ENCODE measurements at places on chromosomes 4 and X.

GRCh38 chrX:9131066-9131465 is 97.1 kb upstream of the FAM9B start:
- no peak for DNase-seq

- no peak for DNase-seq
Measured at GRCh38 chr4:68951806-68952585, 392 bp upstream of the UGT2A3 start.

DNA sequence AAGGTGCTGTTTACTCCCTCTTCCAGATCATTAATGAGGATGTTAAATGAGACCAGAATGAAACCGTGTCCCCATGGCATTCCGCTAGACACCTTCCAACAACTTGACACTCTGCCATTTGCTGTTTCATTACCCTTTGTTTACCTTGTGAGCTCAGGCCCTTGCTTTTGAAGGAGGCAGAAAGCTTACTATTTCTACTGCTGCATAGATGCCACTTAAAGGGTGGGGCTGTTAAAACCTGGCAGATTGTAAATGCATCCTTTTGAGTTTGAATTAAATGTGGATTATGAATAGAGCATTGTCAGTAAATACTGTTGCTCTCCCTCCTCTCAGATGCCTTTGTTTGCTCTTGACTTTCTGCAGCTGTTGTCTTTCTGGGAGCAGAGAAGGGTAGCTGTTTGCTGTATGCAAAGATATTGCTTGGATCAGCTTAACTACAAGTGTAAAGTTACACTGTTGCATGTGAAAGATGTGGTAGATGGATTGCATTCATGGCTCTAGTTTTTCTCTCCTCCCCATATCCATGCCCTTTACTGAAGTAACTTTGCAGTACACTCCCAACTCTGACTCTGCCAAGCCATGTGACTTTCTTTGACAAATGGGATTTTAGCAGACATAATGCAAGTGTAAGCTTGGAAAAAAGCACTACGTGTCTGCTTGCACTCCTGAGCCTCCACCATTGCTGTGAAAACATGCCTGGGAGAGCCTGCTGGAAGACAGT is 75.0 kb upstream of the DHX15 start:
- no peak for DNase-seq

GRCh38 chr4:1058997-1059665 is 47.7 kb downstream of the FGFRL1 start:
- no peak for DNase-seq

DNA sequence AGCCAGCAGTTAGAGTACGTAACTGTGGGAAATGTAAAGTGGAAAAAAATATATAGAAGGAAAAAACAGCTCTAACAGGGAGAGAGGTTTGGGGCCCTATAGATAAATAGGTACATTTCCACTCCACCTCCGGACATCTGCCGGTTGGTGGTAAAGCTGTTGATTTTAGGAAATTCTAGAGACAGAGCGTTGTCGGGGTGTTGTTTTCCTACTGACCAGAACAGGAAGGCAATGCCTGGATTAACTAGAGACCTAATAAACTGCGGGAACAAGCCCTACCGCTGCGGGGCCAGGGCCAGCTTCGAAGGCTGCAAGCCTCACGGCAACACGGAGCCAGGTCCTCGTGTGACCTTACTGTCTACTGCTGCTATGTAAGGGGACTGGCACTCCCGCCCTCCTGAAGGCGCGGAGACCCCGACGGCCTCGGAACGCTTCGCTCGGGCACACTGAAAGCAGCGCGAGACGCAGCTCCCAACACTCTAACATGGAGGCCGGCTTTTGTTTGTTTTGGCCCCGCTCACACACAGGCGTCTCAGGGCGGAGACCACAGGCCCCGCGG is 702 bp upstream of the CDKN2AIP start:
- DNase-seq = peak; percentile 53

GRCh38 chr4:79057772-79058171 is 118.5 kb upstream of the PAQR3 start:
- no peak for DNase-seq

DNA sequence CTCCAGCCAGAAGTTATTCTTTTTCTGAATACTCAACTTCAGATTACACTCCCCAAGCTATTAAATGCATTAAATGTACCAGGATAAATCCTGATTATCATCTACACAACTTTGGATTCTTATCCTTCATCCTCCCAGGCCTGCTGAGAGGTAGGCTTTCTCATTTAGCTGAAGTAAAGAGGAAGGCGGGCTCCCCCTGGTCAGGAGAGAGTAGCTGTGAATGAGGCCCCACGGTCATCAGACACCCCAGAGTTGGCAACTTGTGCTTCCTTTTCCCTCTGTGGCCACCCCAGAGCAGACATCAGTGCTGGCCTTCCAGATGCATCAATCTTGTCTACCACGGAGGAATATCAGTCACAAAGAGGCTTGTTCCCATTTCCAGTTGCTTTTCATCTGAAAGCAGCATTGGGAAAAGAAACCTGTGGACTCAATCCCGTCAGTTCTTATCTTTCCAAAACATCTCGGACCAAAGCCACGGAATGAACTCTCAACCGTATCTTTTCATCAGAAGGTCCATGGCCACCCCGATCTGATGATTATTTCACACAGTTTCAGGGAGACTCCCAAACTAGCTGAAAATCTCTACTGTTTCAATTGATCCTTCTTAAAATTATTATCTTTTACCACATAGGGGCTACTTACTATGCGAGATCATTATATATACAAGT is 79.2 kb downstream of the FBXO8 start:
- no peak for DNase-seq

- no peak for DNase-seq
Measured at GRCh38 chr4:73170518-73171198, 87.9 kb downstream of the ANKRD17 start.

GRCh38 chr4:159902648-159903047 is 799.8 kb downstream of the RAPGEF2 start:
- no peak for DNase-seq

GRCh38 chr4:124173912-124174311 is 538.6 kb downstream of the ANKRD50 start:
- no peak for DNase-seq

GRCh38 chr4:72987741-72988729 is 81.5 kb downstream of the COX18 start:
- no peak for DNase-seq

- DNase-seq = peak; percentile 69
Measured at GRCh38 chr4:73608689-73609594, 11.3 kb downstream of the RASSF6 start.

DNA sequence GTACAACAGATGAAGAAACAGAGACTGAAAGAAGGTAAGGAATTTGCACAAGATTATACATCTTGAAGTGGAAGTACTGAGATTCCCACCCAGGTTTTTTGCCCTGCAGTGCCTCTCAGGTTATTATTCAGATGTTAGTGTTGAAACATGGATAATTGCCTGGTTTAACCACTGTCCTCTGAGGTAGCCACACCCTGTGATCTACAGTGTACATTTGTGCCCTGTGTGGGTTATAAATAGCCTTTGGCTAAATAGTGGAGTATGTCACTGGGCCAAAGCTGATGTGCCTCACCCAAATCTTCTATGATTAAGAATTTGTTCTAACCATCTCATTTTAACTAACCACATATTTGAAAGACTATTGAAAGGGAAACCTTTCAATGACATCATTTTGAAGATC is 5.4 kb upstream of the ASB5 start:
- DNase-seq = no peak

DNA sequence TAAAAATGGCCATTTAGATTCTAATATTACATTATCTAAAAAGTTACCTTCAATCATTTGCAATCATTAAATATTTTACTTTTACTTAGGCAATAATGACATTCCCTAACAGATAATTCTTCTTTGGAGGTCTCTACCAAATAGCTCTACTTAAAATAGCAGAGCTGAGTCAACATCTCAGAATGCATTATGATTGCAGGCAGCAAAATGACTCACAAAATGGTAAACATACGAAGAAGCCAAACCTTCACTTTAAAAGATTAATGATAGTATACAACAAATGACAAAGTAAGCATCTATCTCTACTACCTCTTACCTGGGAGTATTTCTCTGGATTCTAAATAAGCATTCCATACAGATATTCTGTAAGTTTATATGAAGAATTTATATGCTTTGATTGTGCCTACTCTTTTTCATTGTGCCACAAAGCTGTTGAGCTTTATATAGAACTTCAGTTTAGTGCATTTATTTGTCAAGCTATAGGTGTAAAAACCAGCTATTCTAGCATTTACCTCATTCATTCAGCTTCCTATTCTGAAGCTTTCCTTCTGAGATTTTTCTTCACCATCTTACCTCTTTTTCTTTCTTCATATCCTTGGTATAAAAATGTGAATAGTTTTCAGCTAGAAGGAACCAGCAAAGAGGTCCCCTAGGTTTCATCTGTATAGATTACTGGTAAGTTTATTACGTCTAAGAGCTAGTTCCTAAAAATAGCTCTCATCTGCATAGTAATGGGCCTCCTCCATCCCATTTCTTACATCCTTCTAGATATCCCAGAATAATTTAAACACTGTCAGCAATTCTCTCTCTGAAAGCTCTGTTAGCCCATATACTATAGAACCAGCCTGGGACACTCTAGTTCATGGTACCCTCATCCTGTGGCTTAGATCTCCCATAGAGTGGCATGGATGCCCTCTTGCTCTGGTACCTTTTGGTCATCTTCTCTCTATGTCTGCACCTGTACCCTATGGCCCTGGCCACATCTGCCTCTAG is 17.2 kb upstream of the SPCS3 start:
- no peak for DNase-seq

GRCh38 chr4:90099812-90100211 is 27.4 kb upstream of the CCSER1 start:
- DNase-seq = no peak

GRCh38 chrX:9476810-9477575 is 12.1 kb downstream of the TBL1X start:
- DNase-seq = no peak

GRCh38 chr4:150781191-150781590 is 199.2 kb downstream of the MAB21L2 start:
- no peak for DNase-seq

- DNase-seq = no peak
Measured at GRCh38 chr4:102578819-102579218, 77.7 kb downstream of the NFKB1 start.

GRCh38 chr4:110808351-110808878 is 185.5 kb upstream of the PITX2 start:
- no peak for DNase-seq

DNA sequence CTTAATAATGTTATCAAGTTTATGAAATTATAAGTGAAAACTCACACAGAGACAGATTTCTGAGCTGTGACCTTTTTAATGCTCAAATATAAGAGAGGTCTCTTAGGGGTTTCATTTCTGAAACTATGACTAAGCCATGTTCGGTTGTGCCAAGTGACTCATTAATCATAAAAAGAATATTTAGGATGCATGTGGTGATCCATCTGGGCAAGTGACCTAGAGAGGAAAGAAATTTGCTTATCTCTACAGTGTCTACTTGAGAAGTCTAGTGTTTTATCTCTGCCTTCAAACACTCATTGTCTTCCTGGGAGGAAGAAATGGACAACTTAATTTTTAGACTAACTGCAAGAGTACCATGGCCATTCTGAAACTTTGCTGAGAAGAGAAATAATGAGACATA is 545.3 kb upstream of the GRID2 start:
- DNase-seq = no peak

- no peak for DNase-seq
Measured at GRCh38 chrX:44585866-44586265, 43.2 kb upstream of the FUNDC1 start.

GRCh38 chrX:3743801-3744439 is 30.5 kb upstream of the PRKX start:
- no peak for DNase-seq

DNA sequence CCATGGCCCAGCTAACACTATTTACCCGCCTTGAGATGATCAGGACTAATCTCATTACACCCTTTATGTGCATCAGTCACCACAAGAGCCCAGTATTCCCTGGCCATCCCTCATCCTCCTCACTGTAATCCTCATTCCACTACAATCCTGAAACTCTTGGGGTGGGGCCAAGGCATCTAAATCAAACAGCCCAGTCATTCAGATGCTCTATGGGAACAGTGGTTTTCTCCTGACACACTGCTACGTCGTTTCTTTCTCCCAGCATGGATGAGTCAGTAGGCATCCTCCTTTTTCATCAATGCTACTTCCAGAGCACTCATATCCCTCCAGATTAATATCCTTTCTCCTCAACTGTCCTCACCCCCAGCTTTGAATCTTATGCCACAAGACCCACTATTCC is 5.6 kb downstream of the SDAD1 start:
- DNase-seq = no peak

- no peak for DNase-seq
Measured at GRCh38 chr4:110622841-110623717, at the start of gene PITX2. TSS of gene PITX2 (minus strand) at chr4:110623077. CDS start at chr4:110622460, 617 bp downstream.

DNA sequence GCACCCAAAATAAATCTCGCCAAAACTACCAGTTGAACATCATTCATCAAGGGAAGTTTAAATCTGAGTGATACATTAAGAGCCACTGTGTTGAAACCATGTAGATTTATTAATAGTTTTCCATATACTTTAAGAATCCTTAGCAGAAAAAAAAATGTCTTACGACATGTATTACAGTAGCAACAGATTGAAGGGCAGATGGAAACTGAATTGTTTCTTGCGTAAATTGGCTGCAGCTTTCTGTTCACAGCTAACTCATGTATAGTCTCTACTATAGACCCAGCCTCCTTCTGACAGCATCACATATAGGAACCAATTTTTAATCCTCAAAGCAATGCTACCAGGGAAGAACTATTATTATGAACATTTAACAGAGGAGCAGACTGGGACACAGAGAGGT is 195.2 kb upstream of the PUDP start:
- no peak for DNase-seq

DNA sequence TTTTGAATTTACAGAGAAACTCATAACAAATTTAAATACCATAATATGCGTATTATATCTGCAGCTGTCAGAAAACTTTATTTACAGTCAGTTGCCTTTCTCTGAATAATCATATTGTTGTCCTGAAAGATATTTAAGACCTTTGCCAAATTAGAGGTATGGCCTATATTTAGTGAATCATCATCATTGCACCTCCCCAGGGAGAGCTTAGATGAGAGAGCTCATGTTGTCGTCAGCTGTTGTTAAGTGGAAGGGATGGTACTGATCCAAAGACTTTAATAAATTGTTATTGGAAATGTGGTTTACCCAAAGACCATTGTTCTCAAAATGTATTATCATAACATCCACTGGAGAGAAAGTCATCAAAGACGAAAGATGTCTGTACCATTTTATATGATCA is 128.6 kb downstream of the HTR2C start:
- DNase-seq = no peak

DNA sequence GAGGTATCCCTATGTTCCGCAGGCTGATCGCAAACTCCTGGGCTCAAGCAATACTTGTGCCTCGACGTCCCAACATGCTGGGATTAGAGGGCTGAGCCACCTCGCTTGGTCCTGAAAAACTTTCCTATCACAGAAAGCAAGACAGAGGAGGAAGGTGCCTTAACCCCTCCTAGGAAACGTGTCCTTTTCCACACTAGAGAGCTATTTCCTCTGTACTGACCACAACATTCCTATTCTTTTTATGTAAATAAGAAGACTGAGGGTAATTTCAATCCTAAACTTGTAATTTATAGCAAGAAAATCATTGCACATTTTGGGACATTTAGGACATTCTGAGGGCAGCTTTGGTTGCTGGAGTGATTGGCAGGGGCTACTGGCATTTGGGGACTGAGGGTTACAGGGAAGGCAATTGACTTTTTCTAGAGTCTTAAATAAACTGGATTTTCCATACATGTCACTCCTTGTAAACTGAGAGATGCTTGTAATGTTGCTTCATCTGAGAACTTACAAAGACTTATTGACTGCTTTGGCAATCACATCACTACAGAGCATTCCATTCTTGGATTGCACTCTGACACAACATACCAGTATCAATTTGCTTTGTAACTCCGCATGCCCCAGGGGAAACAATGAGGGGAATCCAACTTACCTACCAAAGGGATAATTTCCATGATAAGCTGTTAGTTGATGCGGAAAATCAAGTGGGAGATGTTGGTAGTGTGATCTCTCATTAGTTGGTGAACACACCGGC is 15.6 kb downstream of the XAGE3 start:
- no peak for DNase-seq

All from NCI-H1105 (cell line).